ENCODE measurements at places on chromosomes 3 and 15.

DNA sequence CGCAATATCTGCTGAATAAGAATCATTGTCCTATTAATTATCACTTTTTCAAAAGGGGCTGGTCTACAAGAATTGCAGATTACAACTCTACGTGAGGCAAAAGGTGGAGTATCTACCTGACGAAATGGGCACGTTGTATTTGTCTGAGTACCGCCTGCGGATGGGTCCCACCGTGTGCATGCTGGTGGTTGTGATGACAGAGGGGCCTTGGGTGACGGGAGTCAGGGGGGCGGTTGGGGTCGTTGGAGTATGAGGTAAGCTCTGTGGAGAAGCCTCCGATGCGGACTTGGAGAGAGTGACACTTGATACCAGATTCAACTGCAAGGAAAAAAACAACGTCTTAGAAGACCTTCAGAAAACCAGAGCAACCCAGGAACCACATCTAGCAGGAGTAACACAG lies 605.8 kb downstream of the FOXP1 start:
- DNase-seq, result no peak

DNA sequence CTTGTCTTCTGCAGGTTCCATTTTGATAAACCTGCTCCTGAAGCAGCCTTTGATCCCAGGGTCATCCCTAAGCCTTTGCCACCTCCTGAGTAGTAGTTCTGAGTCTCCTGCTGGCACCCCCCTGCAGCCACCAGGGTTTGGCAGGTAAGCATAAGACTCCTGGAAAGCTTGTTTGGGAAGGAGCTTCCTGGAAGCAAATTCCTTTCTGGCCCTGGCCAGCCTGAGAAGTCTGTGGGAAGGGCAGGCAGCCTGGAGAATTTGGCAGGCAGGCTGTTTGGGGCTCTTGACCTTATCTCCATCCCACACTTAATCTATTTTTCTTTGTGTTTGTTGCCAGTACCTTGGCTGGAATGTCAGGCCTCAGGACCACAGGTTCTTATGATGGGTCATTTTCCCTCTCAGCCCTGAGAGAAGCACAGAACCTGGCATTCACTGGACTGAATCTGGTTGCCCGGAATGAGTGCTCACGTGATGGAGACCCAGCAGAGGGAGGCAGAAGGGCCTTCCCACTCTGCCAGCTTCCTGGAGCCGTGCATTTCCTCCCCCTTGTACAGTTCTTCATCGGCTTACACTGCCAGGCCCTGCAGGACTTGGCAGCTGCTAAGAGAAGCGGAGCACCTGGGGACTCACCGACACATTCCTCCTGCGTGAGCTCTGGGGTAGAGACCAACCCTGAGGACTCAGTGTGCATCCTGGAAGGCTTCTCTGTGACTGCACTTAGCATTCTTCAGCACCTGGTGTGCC lies 13.4 kb downstream of the ATRIP start:
- DNase-seq, result no peak

DNA sequence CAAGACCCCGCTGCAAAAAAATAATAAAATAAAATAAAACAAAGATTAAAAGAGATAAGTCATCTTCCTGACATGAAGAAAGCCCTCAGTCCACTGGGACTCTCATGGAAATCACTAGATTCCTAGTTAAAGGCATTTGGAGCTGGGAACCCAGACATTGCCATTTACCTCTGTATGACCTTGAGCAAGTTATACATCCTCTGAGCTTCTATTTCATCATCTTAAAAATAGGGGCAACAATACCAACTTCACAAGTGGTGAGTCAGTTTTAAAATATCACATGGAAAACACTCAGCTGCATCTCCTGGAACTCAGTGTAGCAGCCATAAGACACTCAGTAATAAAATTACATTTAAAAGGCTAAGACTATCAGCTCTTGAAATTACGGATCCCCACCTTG lies 334.8 kb downstream of the ERC2 start:
- no peak for DNase-seq

GRCh38 chr15:73558529-73558928 lies 74.7 kb downstream of the NPTN start:
- DNase-seq, result no peak
